CD4-positive, alpha-beta T cell treated with Interleukin-2 at 100 ng/mL for 4 hours (primary cell): ENCODE measurements at places on chromosomes 1 and 21.

DNA sequence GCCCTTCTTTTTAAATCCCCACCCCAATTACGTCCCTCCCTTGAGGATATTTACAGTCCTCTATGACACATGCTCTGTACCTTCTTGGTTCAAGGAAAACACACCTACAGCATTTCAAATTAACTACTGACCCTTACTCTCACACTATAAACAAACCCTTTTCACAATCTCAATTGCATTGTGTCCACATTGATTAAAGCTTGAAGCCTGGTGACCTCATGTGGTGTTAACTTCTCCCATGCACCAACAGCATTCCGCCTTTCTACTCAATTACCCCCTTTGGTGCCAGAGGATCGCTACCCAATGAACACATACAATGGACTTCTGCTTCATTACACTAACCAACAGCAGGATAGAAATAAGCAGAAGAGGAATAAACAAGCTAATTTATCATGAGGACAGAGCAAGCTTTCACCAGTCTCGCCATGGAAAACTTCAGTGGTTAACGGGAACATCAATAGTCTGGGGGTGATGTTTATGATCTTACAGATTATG is 15.2 kb downstream of the WLS start:
- DNase-seq: no peak

DNA sequence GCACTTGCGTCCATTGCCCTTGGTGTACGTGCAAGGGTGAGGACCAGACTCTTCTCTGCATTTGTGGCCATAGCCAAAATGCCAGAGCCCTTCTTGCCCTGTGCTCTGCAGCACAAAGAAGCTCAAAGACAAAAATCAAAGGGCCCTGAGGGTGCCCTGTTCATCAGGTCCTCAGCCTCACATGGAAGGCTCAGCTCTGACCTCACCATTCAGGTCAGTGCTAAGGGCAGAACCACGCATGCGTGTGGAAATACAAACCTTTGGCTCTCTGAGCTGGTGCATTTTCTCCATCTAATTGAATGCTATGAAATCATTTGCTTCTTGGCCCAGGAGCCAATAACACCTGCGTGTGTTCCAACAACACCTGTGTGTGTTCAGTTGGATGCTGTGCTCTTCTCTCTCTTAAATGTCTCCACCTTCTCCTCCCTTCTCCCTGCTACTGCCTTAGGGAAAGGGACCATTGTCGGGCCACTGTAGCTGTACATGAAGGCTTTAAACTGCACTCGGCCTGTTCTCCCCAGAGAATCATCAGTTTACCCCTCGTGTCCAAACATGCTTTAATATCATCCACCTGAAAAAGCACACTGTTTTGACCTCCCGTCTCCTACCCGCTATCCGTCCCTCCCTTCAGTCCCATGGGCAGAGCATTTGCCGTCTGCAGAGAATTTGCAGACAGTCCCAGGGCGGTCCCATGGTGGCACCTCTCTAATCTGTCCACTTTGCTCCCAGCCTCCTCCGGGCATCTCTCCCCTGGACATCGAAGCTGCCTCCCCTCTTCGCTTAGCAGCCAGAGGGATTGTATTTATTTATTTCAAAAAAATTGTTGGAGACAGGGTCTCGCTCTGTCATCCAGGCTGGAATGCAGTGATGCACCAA is 60.6 kb downstream of the EVA1C start:
- DNase-seq: no peak

- DNase-seq: no peak
Observed at GRCh38 chr1:222798975-222799374, 15.9 kb upstream of the DISP1 start.

GRCh38 chr1:83882906-83883305 is 116.0 kb downstream of the TTLL7 start:
- DNase-seq: no peak

- DNase-seq: no peak
Observed at GRCh38 chr1:50661626-50662025, 238.4 kb upstream of the DMRTA2 start.

GRCh38 chr1:111719135-111719534 is 20.1 kb downstream of the INKA2 start:
- DNase-seq: no peak

GRCh38 chr1:243354511-243355153 is 98.8 kb downstream of the SDCCAG8 start:
- DNase-seq: peak; percentile 5

GRCh38 chr21:36567216-36567885 is 87.4 kb upstream of the CLDN14 start:
- DNase-seq: no peak

DNA sequence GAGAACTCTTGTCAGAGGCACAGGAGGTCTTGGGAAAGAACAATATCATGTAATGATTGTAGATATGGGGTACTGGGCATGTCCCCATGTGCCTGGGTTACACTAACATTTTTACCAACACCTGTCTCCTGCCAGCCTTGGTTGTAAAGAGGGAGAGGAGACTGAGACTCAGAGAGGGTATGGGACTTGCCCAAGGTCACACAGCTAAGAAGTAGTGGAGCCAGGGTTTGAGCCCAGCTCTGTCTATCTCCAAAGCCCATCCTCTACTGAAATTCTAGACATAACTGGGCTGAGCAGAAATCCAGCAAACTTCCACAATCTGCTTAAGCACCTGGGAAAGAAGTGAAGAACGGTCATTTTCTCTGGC is 2.6 kb upstream of the THEMIS2 start:
- no peak for DNase-seq

GRCh38 chr1:109975718-109976117 is 8.8 kb upstream of the AHCYL1 start:
- no peak for DNase-seq

GRCh38 chr1:156108664-156109241 is 5.8 kb upstream of the LMNA start:
- no peak for DNase-seq

DNA sequence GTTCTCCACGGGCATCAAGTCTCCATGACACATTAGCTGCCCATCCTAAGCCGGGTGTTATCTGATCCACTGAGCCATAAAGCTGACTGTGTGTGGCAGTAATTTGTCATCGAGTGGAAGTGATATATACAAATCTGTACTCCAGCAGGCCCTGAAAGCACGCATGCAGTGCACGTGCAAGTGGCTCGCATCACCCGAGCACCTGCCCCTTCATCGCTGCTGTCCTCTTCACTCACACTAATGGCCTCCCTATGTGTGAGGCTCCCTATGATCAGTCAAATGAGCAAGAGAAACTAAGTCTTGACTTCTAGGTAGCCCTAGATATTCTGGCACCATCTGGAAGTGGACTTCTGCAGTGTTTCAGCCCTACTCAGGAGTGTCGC is 248.6 kb downstream of the MATN1 start:
- no peak for DNase-seq

- no peak for DNase-seq
Observed at GRCh38 chr1:205444300-205444930, 11.4 kb downstream of the BLACAT1 start.

GRCh38 chr1:48644190-48644900 is 132.3 kb downstream of the BEND5 start:
- DNase-seq: no peak

- DNase-seq: no peak
Observed at GRCh38 chr1:52325786-52326185, 40.2 kb downstream of the CC2D1B start.

GRCh38 chr1:246544001-246544400 is 22.1 kb downstream of the TFB2M start:
- no peak for DNase-seq

GRCh38 chr1:97943354-97943753 is 22.5 kb upstream of the DPYD start:
- no peak for DNase-seq

DNA sequence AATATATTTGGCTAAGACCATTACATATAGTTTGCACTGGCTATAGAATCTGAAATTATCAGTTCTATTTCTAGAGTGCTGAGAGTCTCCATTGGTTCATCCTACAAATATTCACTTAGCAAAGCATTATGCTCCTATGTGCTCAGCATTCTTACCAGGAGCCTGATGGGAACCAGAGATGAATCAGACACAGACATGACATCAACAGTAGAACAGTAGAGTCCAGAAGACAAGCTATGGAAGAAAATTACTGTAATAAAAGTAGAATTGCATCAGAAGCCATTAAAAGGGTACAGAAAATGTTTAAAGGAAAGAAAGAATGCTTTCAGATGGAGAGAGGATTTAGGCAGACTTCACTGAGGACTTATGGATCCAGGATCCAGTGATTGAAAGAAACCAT is 271.7 kb upstream of the SNX7 start:
- no peak for DNase-seq

- DNase-seq: no peak
Observed at GRCh38 chr1:99969260-99969728, 502 bp upstream of the SLC35A3 start.

GRCh38 chr1:30194046-30194619 is 529.3 kb downstream of the MATN1 start:
- DNase-seq: no peak

GRCh38 chr1:89802051-89802450 is 18.8 kb upstream of the LRRC8D start:
- DNase-seq: no peak

GRCh38 chr1:23027352-23027907 is 8.2 kb downstream of the KDM1A start:
- no peak for DNase-seq

- no peak for DNase-seq
Observed at GRCh38 chr1:62844030-62844429, 60.1 kb downstream of the ATG4C start.

DNA sequence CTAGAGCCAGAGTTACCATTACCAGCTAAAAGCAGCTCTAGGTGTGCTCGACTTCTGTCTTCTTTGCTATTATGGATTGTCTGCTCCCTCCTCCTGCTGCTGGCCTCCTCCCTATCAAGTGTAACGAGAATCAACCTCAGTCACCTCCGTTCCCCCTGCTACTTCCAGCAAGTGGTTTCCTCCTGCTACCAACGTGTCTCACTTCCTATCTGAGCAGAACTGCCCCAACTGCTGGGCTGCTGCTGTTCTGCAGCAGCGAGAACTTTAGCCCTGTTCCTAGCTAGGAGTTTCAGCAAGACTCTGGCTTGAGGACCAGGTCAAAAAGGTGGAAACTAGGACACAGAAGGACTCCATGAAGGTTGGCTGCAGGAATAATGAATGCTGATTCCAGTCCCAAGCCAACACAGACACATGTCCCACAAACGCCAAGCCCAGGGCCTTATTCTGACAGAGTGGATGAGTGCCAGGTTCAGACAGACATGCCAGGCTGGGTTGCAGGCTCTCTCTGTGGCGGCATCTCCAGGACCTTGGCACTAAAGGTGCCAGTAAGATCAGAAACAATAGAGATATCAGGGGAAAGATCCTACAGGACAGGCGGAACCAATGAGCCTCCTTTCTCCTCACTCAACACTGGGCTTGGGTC is 46.9 kb downstream of the CD34 start:
- DNase-seq: peak; percentile 59

DNA sequence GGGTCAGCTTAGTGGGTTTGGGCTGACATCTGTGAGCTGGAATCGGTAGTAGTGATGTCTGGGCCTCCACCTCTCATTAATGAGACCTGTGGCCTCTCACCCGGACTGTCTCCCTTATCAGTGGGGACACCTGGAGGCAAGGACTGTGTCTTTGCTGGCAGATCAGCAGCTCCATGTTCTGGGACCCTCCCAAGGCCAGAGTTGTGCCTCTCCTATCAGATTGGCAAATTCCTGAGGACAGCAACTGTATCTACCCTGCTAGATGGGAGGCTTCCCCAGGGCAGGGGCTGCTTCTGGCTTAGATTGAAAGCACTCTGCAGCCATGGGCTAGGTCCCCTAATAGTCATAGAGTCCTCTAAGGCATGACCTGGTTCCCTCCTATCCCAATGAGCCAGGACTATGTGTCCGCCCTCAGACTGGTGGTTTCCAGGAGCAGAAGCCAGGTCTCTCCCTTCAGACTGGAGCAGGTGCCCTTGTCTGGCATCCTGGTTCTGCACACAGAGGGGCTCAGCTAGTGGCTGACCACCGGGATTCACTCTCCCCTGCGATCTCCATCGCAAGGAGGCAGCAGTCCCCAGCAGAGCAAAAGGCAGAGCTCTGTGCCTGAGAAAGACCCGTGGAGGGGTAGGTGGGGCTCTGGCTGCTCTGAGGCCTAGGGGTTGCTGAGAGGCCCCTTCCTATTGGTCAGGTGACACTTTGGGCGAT is 5.8 kb downstream of the DRAXIN start:
- no peak for DNase-seq

DNA sequence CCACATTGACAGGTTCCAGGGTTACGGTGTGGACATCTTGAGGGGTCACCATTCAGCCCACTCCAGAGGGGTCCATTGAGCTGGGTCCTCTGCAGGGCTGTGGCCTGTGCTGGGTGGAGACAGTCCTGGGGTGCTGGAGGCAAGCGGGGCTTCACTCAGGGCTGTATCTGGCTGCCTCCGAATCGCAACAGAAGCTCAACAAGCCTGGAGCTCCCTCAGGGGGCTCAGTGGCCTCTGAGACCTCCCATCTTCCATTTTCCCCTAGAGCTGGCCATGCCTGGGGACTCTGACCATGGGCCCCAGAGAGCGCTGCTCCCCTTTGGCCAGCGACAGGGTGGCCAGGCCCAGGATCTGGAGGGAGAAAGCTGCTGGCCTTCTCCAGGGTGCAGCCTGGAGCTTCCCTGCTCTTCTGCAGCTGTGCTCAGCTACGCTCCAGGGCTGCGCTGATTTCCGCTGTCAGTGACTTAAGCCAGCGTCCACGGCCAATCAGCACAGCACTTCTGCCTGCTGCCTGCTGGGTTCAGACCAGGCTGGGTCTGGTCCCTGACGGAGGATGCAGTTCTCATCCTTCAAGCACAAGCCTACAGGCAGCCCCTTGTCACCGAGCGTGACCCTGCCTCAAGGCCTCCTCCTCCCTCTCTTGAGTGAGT is 45.0 kb upstream of the ADARB1 start:
- DNase-seq: no peak

GRCh38 chr1:3780901-3781300 is 8.4 kb downstream of the SMIM1 start:
- DNase-seq: no peak

DNA sequence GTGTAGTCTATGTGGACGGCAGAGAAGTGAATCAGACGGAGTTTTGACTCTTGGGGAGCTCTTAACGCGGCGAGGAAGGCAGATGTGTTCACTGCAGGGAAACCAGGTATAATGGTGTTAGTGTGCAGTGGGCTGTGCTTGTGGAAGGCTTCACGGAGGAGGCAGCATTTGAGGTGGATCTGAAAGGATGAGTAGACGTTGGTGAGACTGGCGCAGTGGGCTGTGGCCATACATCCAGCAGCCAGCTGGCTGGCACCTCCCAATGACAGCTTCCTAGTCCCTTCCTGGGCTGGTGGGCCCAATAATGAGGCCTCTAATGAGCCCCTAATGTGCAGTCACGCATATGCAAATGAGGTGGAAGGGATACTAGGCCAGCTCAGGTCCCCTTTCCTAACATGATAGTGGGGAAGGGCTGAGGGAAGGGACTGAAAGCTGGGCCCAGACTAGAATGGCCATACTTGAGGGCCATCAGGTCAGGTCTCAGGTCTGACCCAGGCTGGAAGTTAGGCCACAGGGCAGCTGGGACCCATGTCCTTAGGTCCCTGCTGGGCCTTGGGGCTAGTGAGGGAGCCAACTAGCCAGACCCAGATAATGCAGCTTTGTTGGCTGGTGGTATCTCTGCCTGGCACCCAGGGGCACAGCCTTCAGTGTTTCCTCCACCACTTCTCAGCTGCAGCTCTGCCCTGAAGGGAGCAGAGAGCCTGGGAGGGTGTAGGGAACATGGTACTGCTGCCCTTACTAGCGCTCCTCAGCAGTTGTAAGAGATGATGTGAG is 3.8 kb downstream of the MAP7D1 start:
- DNase-seq: no peak

- no peak for DNase-seq
Observed at GRCh38 chr1:219938706-219939105, 10.3 kb upstream of the SLC30A10 start.

GRCh38 chr1:66777831-66778230 is 23.2 kb downstream of the INSL5 start:
- no peak for DNase-seq

GRCh38 chr1:20589331-20590278 is 708 bp downstream of the CDA start:
- DNase-seq: no peak
